ENCODE measurements at places on chromosomes 11 and 22. TPM values are rescaled to one million over a fixed set of nuclear protein-coding genes. Genes with fewer than 3 reads are reported as not detected.

DNA sequence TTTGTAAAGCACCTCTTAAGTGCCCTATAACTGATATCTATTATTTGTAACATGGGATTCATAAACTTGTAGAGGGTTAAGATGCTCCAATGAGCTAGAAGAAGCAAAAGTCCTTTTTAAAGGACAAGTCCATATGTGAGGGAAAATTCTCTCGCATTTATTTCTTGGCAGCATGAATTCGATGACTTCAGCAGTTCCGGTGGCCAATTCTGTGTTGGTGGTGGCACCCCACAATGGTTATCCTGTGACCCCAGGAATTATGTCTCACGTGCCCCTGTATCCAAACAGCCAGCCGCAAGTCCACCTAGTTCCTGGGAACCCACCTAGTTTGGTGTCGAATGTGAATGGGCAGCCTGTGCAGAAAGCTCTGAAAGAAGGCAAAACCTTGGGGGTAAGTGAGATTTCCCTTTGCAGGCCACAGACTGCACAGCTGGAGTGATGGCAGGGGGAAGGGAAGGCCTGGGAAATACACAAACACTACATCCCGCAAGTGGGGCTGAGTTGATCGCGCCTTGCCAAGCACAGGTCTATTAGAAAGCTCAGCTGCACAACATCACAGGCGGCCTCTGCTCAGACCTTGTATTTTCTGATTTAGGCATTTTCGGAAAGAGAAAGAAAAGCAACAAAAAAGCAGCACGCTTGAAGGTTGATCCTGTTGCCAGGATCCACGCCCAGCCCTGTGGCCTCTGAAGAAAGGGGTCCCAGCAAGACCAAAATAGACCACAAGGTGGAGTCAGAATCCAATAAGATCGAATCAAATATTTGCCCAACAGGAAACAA, 1.5 kb downstream of the MS4A8 start:
- H3K36me3 ChIP-seq: no peaks in the 10 kb centered on the region
- no peak overlapping the region for H3K4me3 ChIP-seq
- no peak overlapping the region for H3K27ac ChIP-seq
- H3K27me3 ChIP-seq: no peaks in the 10 kb centered on the region
- no peak for DNase-seq

- no peaks in the 10 kb centered on the region for H3K4me1 ChIP-seq
- no peaks in the 10 kb centered on the region for H3K27me3 ChIP-seq
- no peak overlapping the region for H3K4me3 ChIP-seq
- H3K27ac ChIP-seq: no peak overlapping the region
- H3K36me3 ChIP-seq: no peaks in the 10 kb centered on the region
These were observed 10.2 kb downstream of the SIRT3 start for GRCh38 chr11:225734-226453.

DNA sequence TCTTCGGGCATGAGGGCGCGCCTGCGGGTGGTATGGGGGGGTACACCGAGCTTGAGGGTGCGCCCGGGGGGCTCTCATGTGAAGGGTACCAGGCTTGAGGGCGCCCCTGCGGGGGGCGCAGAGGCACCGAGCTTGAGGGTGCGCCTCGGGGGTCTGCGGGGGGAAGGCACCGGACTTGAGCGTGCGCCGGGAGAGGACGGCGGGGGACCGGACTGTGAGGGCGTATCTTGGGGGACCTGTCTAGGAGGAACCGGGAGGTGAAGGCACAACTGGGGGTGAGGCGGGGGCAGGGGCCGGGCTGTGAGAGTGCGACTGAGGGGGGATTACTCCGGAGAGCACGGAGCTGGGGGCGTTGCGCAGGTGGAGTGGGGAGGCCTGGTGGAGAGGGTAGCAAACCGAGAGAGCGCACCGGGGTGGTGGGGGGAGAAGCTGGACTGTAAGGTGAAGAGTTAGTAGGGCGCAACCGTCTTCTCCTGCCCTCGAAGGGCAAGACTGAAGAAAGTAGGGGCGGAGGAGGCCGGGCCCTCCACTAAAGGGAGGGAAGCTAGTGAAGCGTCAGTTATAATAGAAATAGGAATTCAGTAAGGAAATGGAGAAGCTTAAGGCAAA, 1.1 kb upstream of the DDX6 start:
- peak overlapping the region; percentile 93 for H3K4me3 ChIP-seq
- H3K27ac ChIP-seq: peak overlapping the region; percentile 81
- no peaks in the 10 kb centered on the region for H3K4me1 ChIP-seq
- no peak for DNase-seq

DNA sequence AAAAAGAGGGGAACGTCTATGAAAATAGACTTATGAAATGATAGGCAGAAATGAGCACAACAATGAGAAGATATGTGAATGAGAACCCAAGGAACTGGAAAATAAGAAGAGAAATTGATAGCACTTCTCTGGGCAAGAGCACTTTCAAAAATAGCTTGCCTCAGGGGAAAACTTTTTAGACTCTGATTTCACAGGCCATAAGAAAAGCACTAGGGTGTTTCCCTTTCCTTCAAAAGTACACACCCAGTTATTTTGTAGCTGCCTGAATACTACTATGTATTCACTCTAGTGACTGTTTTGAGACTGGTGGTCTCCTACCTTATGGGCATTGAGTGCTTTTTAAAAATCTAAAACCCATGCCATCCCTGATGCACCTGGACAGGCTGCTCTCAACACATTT, 172.3 kb upstream of the SOX6 start:
- DNase-seq: no peak
- H3K36me3 ChIP-seq: no peaks in the 10 kb centered on the region
- H3K27me3 ChIP-seq: no peaks in the 10 kb centered on the region
- H3K4me1 ChIP-seq: no peaks in the 10 kb centered on the region
- H3K27ac ChIP-seq: no peak overlapping the region

DNA sequence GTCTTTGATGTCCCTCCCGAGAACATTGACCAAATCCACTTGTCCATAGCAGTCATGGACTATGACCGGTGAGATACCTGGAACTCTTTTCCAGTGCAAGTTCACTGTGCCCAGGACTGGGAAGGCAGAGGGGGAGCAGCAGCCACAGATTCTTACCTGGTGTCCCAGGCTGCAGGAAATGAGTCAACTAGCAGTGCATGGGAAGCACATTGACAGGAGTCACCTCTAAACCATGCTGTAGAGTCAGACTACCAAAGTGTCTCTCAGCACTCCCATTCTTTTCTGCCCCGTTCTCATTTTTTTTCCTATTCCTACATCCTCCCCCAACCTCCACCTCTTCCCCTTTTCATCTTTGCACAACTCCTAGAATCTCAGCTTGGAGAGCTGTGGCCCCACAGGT, 67.2 kb upstream of the OLFML1 start:
- H3K4me3 ChIP-seq: no peak overlapping the region
- no peak for DNase-seq
- no peaks in the 10 kb centered on the region for H3K36me3 ChIP-seq

DNA sequence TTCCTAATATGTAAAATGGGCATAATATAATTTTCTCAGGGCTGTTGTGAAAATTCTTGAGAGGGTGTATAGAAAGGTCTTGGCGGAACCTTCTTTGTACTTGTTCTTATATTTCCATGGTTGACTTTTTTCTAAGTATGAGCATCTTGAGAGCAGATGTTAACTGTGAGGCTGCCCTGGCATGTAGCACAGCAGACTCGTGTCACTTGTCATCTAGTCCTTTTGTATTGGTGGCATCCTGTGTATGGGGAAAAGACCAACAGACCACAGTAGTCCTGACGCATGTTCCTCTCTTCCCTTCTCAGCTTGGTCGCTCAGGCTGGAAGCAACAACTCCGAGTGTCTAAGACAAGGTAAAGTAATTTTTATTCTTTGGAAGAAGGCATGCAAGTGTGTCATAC, 153.8 kb upstream of the ZBED5 start:
- no peaks in the 10 kb centered on the region for H3K27me3 ChIP-seq
- no peaks in the 10 kb centered on the region for H3K36me3 ChIP-seq
- H3K27ac ChIP-seq: no peak overlapping the region
- no peak for DNase-seq
- H3K4me1 ChIP-seq: no peaks in the 10 kb centered on the region
- no peak overlapping the region for H3K4me3 ChIP-seq

DNA sequence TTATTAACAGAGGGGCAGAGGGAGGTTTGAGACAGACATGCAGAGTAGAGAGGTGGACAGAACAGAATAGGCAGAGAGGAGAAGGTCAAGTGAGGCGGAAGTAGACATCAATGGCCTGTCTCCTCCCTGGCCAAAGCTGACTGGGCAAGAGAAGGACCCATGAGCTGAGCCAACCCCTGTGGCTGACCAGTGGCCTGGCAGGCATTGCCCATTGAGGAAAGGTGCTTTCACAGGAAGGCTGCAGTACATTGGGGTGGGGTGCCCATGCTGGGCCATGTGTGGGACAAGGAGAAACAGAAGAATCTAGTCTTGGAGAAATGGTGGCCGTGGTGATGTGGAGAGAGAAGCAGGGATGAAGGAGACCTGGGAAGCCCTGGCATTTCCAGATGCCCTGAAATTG, 76.0 kb downstream of the MYEOV start:
- H3K4me3 ChIP-seq: no peak overlapping the region
- no peaks in the 10 kb centered on the region for H3K4me1 ChIP-seq
- H3K27me3 ChIP-seq: no peaks in the 10 kb centered on the region
- H3K27ac ChIP-seq: no peak overlapping the region
- no peak for DNase-seq

GRCh38 chr11:64614917-64615316, 23.9 kb downstream of the SLC22A12 start:
- DNase-seq: no peak
- no peak overlapping the region for H3K4me3 ChIP-seq
- H3K27ac ChIP-seq: no peak overlapping the region
- no peaks in the 10 kb centered on the region for H3K4me1 ChIP-seq
- peaks cover 4% of the 10 kb centered on the region for H3K36me3 ChIP-seq
- no peaks in the 10 kb centered on the region for H3K27me3 ChIP-seq

DNA sequence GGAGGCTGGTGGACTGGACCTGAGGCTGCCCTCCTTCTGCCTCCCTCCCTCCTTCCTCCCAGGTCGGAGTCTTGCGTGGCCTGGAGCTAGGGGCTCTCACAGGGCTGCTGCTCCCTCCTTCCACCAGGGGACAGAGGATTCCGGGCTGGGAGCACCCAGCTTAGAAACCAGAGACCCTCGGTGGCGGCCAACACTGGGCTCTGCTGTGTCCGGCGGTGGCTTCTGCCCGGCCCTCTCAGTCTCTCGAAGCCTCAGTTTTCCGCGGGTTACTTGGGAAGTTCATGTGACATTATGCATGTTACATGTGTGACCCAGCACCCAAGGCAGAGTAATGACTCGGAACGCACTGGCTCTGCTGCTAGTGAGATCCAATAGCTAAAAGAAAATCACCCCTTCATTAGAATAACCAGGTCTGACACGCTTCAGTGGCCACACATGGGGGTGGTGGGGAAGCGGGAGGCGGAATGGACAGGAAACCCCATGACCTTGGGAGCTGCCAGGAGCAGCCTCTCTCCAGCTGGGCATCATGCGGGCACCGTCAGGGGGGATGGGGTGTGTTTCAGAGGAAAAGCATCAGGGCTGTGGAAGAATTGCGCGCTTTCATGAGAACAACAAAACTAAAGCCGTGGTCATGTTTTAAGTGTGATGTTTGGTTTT, 5.9 kb upstream of the MRGPRG start:
- H3K4me1 ChIP-seq: no peaks in the 10 kb centered on the region
- no peak overlapping the region for H3K4me3 ChIP-seq
- no peaks in the 10 kb centered on the region for H3K27me3 ChIP-seq
- DNase-seq: peak; percentile 66

DNA sequence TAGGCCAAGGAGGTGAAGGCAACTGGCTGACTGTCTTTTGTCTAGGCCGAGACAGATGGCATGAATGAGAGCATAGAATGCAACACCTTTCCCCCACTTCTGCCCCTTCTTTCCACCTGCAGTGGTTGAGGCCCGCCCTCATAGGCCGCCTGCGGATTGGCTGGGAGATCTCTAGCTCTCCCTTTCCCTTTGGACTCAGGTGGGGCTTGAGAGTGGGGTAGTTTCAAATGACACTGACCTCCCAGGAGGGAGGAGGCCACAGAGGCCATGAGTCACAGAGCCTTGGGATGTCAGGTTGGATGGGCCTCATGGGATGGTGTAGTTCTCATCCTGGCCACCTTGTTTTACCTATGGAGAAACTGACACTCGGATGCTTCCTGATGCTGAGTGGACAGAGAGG, 9.1 kb downstream of the MICAL2 start:
- peak overlapping the region; percentile 84 for H3K27ac ChIP-seq
- peaks cover 13% of the 10 kb centered on the region for H3K4me1 ChIP-seq
- H3K36me3 ChIP-seq: no peaks in the 10 kb centered on the region
- no peak for DNase-seq

DNA sequence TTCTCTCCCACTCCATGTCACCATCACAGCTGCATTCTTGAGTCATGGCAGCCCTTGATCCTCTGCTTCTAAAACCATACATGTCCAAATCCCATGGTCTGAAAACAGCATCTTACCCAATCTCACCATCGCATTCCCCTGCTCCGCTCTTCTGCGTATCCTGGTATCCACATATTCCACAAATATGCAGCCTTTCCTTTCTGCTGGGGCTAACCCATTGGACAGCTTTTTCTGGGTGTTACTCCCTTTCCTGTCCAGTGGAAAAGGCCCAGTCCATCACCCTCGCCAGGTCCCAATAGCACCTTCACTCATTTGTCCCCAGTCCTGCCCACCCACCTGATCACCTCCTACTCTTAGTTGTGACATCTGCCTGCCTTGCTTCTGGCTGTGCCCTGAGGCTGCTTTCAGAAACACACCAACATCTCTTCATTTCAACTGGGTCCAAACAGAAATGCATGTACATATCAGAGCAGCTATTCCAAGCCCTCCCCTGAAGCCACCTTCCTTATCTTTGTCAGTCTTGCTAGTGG, 237.6 kb upstream of the TBCEL start:
- peaks cover 2% of the 10 kb centered on the region for H3K27me3 ChIP-seq
- H3K4me1 ChIP-seq: no peaks in the 10 kb centered on the region
- no peak overlapping the region for H3K27ac ChIP-seq

DNA sequence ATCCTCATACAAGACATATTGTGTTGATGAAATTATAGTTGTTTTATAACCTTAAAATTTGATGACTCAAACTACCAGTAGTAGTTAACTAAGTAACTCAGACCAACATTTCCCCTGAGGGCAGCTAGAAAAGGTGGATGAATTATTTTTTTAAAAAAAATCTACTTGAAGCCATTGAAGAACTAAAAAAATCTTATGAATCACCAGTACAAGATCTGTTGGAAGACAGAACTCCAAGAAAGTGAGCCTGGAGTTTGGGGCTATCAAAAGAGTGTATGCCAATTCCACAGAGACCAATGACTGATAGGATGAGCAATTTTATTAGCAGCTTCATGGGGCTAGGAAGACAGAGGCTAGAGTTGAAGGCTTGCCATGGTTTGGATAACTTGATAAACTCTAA, 72.4 kb downstream of the CYP2R1 start:
- no peak overlapping the region for H3K4me3 ChIP-seq
- DNase-seq: no peak
- H3K27me3 ChIP-seq: no peaks in the 10 kb centered on the region
- H3K27ac ChIP-seq: no peak overlapping the region
- H3K4me1 ChIP-seq: no peaks in the 10 kb centered on the region
- H3K36me3 ChIP-seq: no peaks in the 10 kb centered on the region

GRCh38 chr11:110366291-110366690, 63.5 kb upstream of the FDX1 start:
- no peaks in the 10 kb centered on the region for H3K36me3 ChIP-seq
- no peaks in the 10 kb centered on the region for H3K4me1 ChIP-seq
- DNase-seq: no peak

The TMEM258 gene
- 73.2 TPM for total RNA-seq

The TMX2 gene
- 47.8 TPM for total RNA-seq

The LAMTOR1 gene
- 62.6 TPM for total RNA-seq

The GGT1 gene
- total RNA-seq: 14.2 TPM

The SOX6 gene
- 5.4 TPM for total RNA-seq

The OR52H1 gene
- total RNA-seq: 0.78 TPM

The CD3G gene
- total RNA-seq: 1.1 TPM

The DYNC2H1 gene
- 13.6 TPM for total RNA-seq

The MN1 gene
- total RNA-seq: 37.7 TPM
